ENCODE measurements at places on chromosomes 2 and 18.

GRCh38 chr18:76142611-76143010 is 352.4 kb downstream of the ZNF516 start:
- no peak for DNase-seq

DNA sequence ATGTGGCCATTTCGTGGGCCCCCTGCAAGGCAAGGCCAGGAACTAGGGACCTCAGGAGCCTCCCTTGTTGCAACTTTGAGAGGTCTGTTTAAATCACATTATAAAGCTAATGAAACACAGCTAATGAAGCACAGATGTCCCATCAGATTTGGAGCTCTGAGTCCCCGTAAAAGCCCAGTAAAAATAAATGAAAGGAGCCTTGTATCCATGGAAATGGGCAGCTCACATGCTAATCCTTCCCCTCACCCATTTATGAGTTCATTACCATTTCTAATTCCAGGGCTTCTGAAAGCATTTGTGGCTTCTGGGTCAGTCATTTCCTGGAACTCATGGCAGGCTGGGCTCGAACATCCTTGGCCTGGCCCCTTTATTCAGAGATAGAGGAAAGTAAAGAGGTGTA is 274.8 kb downstream of the SS18 start:
- DNase-seq = no peak

GRCh38 chr2:10413503-10413902 is 34.6 kb downstream of the ODC1 start:
- DNase-seq = no peak

GRCh38 chr2:160308476-160308875 is 108.4 kb upstream of the ITGB6 start:
- no peak for DNase-seq

DNA sequence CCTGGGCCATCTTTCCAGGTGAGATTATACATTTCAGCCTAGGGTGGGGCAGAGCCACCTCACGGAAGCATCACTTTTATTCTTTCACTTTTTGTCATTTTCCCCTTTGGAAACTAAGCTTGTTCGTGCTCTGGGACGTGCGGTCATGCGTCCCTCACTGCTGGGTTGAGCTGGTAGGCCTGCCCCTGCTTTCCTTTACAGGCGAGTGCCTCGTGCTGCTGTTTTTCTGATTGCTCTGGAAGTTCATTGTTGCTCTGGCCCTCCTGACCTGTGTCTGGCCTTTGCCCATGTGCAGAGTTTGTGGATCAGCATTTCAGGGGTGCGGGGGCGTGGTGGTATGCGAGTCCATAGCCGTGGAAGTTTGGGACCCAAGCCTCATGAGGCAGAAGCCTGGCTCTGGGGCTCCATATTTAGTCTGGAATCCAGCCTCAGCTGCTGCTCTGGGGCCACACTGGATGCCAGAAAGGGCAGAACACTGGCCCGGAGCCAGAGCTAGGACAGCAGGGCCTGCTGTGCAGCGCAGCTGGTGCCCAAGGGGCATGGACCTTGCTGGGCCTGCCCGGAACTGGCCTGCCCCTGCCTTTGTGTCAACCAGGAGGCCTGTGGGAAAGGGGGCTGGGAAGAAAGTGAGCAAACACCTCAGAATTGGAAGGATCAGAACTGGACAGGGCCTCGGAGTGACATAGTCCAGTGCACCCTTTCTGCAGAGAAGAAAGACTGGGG is 51.1 kb downstream of the CTIF start:
- DNase-seq = peak; percentile 9

- DNase-seq = no peak
These were observed 39.4 kb upstream of the CYBRD1 start for GRCh38 chr2:171482877-171483276.

GRCh38 chr18:36179562-36180355 is 7.5 kb upstream of the MOCOS start:
- DNase-seq = no peak

GRCh38 chr18:43442131-43442530 is 164.8 kb upstream of the SYT4 start:
- DNase-seq = no peak

- DNase-seq = no peak
These were observed 203.0 kb upstream of the KCNJ3 start for GRCh38 chr2:154495455-154495868.

GRCh38 chr2:70785137-70785911 is 5.1 kb downstream of the FIGLA start:
- DNase-seq = peak; percentile 62

- no peak for DNase-seq
These were observed 63.0 kb upstream of the STPG4 start for GRCh38 chr2:47218066-47218581.

- no peak for DNase-seq
These were observed 84.9 kb downstream of the EFEMP1 start for GRCh38 chr2:55838653-55839052.

- DNase-seq = no peak
These were observed 58.3 kb downstream of the NPAS2 start for GRCh38 chr2:100878000-100878791.

- no peak for DNase-seq
These were observed 57.6 kb downstream of the SCN1A start for GRCh38 chr2:166070231-166070630.

DNA sequence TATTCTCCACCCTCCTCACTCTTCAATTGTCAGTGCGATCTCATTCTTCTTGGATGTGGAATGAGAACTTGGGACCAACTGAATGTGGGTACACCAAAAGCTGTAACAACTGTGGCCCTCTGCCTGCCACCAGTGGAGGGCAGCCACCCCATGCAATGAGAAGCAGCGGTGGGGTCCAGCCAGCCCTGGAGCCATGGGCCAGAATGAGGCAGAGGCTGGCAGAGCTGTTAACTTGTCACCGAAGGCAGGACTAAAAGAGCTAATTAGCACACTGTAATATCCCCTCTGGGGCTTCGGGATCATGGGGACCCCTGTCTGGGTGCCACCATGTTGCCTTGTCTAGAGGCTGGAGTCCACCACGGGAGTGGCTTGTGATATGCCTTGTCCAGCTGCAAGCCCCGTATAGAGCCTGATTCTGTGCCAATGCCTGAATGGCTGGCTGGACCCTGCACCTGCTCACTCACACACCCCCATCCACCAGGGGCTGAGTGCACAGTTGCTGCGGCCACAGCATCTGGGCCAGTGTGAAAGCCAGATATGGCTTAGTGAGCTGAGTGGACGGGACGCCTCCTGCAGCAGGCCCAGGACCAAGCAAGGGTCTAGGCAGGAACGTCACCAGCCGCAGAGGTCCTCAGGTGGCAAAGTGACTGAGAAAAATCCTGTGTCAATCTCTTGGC is 680.5 kb downstream of the DSC3 start:
- DNase-seq = no peak

GRCh38 chr2:55111570-55112228 is 61.4 kb upstream of the RTN4 start:
- DNase-seq = peak; percentile 96

DNA sequence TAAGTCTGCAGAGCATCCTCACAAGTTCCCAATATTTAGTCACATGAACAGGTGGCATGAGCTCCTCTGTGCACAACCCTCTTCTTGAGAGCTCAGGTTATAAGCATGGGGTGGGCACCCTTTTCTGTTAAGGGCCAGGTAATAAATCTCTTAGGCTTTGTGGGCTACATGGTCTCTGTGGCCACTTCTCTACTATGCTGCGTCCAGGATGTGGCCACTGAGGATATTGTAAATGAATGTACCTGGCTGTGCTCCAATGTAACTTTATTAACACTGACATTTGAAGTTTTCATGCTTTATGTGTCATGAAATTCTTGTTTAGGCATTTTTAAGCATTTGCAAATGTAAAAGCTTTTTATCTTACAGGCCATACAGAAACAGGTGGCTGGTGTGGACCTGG is 116.8 kb upstream of the ST6GAL2 start:
- DNase-seq = peak; percentile 76

DNA sequence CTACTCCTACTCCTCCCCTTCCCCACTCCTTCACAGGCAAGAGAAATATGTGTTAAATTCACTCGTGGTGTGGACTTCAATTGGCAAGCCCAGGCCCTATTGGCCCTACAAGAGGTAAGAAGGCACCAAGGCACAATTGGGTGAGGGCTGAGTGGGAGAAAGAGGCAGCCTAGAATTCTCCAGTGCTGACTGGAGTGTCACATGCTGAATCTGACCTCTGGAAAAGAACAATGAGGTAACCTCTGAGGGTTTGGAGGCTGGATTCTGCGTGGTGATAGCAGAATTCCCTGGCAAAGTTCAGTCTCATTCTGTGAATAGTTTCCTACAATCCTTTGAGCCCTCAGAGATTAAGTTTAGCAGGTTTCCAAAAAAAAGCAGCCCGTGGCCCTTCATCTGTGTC is 6.9 kb downstream of the CENPA start:
- DNase-seq = no peak

DNA sequence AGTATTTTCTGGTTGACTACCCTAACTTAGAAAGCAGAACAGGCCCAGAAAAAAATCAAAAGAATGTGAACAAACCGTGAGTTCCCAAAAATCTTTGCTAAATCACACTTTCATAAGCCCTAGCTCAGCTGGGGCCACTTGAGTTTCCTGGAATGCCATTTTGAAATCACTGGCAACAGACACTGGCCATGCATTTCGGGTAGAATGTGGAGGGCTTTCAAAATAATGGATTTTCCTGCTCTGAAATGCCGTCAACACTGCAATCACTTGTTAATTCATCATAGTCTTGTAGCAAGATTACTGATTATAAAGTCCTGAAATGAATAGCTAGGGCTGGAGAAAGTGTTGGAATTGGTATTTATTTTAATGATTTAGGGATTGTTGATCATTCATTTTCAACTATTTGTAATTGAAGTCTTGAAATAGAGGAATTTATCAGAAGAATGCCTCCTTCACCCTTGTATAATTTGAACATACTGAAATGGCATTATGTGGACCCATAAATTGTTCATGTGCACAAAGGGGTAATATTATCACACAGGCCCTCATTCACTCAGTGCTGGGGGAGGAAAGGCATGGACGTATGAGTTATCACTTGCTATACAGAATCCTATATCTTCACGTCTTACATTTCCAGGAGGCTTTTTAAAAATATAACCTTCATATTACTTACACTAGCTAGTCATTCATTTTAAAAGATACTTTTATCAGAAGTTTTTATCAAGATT is 134.8 kb downstream of the DTNA start:
- DNase-seq = no peak

GRCh38 chr2:234880551-234881211 is 71.1 kb upstream of the SH3BP4 start:
- DNase-seq = peak; percentile 94

- DNase-seq = no peak
These were observed 96.4 kb downstream of the COBLL1 start for GRCh38 chr2:164745012-164745797.

DNA sequence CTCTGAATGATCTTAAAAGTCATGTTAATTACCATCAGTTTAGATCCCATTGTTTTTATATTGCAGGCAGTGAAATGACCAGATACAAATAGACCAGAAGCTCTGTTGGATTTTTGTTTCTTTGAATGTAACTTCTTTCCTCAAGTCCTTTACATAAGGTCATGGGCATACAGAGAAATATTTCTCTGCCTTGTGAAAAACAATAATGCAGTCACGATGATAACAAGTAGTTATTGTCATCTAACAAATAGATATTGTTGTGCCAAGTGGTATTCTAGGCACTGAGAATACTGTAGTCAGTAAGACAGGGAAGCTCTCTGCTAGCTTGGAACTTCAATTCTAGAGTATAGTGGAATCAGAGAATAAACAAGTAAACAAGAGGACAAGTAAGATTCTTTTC is 94.7 kb upstream of the BARD1 start:
- DNase-seq = no peak

DNA sequence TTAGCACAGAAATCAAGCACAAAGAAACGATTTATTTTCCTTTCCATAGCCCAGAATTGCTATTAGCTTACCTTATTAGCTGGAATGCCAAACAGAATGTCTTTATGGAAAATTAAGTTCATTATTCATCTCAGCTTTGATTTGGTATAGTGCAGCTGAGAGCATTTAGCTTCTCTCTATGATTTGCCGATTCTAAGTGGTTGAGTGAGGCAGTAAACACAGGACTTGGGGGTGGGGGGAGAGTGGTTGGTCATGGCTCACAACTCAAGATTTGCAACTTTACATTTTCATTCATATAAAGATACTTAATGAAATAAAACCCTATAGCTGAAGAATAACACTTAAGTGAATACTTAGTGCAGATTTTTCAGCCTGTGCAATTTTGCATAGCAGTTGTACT is 395.2 kb downstream of the TGIF1 start:
- no peak for DNase-seq

DNA sequence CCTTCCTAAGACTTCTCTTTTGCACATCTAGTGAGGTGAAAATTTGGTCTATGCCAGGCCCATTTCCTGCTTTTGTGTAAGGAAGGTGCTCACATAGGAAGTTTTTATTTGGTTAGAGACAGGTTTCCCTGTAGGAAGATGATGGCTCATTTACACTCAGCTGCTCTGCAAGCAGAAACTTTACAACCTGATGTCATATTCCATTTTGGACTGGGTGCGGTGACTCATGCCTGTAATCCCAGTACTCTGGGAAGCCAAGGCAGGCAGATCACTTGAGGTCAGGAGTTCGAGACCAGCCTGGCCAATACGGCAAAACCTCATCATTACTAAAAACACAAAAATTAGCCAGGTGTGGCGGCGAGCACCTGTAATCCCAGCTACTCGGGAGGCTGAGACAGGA is 35.8 kb downstream of the CASP10 start:
- DNase-seq = peak; percentile 26

DNA sequence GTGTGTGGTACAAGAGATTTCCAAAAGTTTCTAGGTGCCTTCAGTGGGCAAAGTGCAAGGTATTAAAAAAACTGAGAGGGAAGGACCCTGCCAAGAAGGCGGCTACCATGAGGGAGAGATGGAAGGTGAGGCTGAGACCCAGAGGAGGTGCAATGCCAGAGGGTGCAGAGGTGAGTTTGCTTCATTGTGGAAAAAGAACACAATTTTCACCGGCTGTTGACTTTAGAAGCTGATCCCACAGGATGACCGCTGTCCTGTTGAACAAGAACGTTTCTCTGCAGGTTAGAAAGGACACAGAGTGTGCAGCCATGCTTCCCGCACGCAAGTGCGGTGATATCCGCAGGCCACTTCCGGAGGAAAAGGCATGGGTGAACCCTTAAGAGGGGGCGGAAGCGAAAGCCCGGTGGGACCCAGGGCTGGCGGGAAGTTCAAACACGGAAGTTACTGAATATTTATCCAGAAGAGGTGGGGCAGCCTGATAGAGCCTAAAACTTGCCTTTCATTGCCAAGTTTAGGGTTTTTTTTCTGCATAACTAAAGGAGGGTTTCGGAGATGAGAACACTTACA is 16.6 kb downstream of the SP110 start:
- no peak for DNase-seq

DNA sequence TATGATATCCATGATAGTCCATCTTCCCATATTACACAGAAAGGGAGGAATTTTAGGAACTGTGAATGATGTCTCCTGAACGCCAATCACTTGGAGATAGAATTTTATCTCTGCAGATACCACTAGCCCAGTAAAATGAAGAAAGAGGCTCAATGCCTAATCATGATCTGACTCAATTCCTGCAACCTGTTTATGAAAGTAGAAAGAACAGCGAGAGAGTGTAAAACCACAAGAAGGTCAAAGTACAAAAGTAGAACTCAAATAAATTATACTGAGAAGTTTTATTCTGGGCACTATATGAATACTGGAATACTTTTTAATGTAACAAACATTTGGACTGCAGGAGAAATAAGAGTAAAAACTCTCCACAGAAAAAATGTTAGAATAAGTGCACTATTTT is 892.1 kb upstream of the DDX18 start:
- DNase-seq = no peak

Measured in Daoy (cell line).